ENCODE measurements at places on chromosomes 11 and 22. TPM values are rescaled to one million over a fixed set of nuclear protein-coding genes. Genes with fewer than 3 reads are reported as not detected.

The NNMT gene
- polyA plus RNA-seq = 76.3 TPM

The NELL1 gene
- not detected for polyA plus RNA-seq

The MGAT3 gene
- 2.6 TPM for polyA plus RNA-seq

The IGSF22 gene
- 0.50 TPM for polyA plus RNA-seq

The GSTT2 gene
- 2.1 TPM for polyA plus RNA-seq

The RFPL1 gene
- polyA plus RNA-seq = not detected

The OR2D2 gene
- not detected for polyA plus RNA-seq

The MADD gene
- polyA plus RNA-seq = 22.6 TPM

The ACTN3 gene
- polyA plus RNA-seq = 0.04 TPM

The OR10A2 gene
- polyA plus RNA-seq = not detected

The SYT7 gene
- 34.7 TPM for polyA plus RNA-seq

- DNase-seq = no peak
Observed at GRCh38 chr22:49295465-49295743, 532.3 kb downstream of the BRD1 start.

DNA sequence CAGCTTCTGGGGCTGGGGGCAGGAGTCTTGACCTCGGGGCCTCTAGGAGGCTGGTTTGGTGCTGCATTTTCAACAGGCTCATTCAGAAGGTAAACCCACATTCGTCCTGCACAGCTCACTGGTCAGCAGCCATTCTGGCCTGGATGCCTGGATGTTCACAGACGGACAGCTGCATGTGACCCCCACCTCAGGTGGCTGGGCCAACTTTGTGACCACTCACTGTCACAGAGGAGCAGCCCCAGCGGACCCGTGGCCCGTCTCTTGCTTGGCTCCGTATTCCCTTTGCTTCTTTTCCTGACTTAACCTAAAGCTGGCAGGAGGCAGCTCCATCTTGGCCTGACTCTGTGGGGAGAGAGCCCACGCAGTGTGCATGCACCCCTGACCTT is 8.2 kb downstream of the DGCR8 start:
- no peak for DNase-seq

DNA sequence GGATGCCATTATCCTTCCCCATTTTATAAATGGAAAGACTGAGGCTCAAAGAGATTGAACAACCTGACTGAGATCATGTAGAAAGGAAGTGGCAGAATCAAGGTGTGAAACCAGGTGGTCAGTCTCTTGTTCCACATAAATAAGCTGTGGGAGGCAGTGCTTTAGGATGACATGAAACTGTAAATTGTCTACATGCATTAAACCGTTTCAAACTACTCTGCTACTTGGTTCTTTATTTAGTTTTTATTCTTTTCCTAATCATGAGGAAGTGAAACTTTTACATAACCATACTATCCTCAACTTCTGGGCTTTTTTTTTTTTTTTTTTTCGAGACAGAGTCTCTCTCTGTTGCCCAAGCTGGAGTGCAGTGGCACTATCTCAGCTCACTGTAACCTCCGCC is 34.9 kb downstream of the CADM1 start:
- no peak for DNase-seq

GRCh38 chr11:79440571-79441460 is at the start of gene TENM4:
TENM4 (minus strand) TSS chr11:79441030; CDS start chr11:79069944, 371,086 bp downstream.
- peak; percentile 65 for DNase-seq

DNA sequence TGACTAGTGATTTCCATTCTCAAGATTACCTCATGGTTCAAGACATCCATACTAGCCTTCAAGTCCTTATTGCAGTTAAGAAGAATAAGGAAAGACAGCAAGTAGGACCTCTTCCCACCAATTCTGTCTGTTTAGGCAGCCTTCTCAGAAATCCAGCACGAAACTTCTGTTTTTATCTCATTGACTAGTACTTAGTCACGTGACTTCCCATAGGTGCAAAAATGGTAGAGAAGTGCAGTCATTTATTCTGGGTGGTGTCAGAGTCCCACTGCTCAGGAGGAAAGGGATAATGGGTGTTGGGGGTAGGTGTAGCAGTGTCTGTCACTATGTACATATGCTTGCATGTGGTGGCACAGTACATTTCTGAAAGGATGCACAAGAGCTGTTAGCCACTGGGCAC is 57.7 kb upstream of the SORL1-AS1 start:
- no peak for DNase-seq

DNA sequence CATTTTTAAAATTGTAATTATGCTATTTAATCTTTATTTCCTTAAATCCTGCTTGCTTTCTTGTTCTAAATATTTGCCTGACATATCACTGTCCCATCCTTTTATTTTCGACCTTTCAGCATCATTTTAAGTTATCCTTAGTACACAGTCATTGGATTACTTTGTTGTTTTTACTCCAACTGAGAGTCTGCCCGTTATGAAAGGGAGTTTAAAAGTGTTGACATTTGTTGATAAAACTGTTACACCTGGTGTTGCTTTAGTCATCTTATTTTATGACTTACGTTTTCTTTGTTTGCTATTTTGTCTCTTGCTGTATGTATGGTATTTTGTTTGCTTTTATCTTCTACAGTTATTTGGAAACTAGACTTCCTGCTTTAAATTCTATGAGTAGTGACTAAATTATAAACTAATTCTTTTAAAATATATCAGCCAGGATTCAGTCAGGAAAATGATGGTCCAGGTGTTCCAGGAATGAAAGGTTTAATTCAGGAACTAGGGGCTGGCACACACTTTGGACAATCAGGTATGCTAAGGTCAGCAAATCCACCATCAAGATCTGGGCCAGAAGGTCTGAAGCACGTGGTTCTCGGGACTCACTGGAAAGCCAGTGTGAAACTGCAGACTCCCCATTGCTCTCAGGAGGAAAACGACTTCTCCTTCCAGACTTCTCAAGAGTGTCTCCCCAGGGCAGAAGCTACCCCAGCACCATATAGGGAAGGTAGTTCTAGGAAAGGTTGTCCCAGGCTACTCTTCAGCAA is 86.0 kb downstream of the RASSF10 start:
- DNase-seq = no peak

DNA sequence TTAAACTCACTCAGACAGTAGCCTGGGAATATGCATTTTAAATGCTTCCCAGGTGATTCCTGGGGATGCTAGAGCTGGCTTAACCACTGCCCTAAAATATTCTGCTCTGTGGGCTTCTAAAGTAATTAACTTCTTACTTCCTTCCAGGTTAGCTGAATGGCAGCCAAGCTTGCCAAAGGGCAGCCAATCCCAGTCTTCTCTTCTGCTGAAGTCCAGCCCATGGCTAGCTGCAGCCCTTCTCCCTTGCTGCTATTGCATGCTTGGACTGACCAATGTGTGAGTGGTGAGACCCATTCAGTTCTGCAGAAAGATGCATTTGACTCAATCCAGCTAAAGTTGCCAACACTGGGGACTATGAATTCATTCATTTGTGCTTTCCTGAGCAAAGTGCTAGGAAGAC is 411.9 kb downstream of the SOX6 start:
- no peak for DNase-seq

DNA sequence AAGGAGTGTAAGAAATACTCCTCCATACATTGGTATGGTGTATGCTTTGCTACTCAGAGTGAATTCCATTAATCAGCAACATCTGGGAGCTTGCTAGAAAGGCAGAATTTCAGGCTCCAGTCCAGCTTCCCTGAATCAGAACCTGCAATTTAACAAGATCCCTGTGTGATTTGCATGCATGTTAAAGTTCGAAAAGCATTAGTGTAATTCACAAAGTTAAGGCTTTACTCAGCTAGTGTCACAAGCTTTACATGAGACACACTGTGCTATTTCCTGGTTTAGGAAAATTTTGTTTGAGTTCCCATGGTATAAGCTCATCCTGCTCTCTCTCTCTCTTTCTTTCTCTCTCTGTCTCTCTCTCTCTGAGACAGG is 37.0 kb upstream of the HEPHL1 start:
- no peak for DNase-seq

DNA sequence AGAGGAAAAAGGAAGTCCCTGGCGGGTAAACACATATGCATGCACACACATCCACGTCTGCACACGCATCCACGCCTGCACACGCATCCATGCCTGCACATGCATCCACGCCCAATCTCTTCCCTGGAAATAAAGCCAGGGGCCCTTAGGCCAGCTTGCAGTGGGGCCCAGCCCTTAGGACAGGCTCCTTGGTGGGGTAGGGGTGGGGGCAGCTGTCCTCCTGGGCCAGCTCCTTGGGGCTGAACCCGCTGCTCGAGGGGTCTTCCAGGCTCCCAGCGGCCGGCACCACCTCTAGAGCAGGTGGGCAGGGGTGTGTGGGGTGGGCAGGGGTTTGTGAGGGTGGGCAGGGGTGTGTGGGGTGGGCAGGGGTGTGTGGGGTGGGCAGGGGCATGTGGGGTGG is 1.9 kb downstream of the C11orf21 start:
- DNase-seq = peak; percentile 37

DNA sequence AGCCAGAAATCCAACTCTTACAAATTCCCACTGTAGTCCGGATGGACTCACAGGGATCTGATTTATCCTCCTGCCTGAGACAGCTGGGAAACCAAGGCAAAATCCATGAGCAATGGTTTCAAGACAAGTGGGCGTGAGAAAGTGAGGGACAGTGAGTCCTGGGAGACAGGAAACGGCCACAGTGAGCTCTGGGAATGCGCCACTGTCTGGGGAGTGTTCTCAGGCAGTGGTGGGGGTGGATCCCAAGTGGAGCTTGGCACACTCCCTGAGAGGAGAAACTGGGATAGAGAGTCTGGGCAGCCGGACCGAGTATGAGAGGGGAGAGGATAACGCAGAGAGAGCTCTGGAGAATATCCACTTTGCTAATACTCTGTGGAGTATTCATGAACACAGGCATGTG is 9.8 kb downstream of the IL17REL start:
- no peak for DNase-seq

DNA sequence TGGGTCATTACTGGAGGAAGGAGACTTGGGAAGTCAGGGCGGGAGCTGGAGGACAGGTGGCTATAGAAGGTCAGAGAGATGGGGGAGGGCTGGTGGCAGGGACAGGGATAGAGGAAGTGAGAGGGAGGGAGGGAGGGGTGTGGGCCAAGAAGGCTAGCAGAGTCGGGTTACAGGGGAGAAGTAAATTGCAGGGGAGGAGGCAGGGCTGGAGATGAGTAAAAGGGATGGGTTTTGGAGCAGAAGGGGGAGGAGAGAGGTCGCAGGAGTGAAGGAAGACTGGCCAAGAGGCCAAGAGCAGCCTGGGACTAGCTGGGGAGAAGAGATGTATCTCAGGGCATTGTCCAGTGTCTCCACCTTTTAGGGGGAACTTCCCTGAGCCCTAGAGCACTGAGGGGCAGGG is 33.0 kb downstream of the LRRC10B start:
- DNase-seq = no peak

DNA sequence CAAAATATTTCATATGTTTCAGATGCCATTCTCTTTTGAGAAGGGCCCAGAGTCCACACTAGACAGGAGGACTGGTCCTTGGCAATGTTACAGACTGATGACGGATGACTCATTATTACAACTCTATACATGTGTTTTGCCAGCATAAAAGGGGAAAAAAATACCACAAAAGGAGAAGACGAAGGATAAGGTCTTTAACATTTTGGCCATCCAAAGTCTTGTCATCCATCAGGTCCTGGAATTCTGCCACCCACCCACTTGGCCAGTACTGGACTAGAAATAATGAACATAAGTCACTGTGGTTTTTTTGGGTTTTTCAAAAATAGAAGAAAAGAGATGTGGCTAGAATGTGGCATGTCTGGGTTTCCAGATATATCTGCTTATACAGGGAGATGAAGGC is 57.7 kb upstream of the BDNF start:
- DNase-seq = no peak

GRCh38 chr11:61567286-61568061 is 13.4 kb downstream of the SYT7 start:
- peak; percentile 84 for DNase-seq

- DNase-seq = no peak
Observed at GRCh38 chr11:107707807-107708206, 4.0 kb downstream of the SLN start.

DNA sequence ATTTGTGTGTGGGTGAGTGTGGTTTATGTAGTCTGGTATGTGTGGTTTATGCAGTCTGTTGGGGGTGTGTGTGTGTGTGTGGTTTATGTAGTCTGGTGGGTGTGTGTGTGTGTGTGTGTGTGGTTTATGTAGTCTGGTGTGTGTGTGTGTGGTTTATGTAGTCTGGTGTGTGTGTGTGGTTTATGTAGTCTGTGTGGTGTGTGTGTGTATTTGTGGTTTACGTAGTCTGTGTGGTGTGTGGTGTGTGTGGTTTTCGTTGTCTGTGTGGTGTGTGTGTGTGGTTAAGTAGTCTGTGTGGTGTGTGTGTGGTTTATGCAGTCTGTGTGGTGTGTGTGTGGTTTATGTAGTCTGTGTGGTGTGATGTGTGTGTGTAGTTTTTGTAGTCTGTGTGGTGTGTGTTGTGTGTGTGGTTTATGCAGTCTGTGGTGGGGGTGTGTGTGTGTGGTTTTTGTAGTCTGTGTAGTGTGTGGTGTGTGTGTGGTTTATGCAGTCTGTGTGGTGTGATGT is 26.2 kb upstream of the PARVG start:
- DNase-seq = no peak

GRCh38 chr11:120208001-120208441 is 2.8 kb upstream of the OAF start:
- DNase-seq = no peak

DNA sequence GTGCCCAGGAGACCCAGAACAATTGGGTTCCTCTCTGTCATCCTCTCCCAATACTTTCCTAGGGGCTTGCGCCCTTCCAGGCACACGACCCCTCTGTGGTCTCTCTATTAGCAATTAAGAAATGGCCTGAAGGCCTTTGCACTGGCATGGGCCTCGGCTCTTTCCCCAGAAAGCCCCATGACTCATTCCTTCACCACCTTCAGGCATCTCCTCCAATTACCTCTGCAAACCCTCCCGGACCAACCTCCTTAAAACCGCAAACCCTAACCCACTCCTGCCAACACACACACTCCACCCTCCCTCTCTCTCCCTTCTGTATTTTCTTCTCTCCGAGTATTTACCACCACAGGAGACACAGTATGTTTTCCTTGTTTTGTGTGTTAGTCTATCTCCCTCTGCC is 36.7 kb downstream of the LARGE1 start:
- DNase-seq = no peak

DNA sequence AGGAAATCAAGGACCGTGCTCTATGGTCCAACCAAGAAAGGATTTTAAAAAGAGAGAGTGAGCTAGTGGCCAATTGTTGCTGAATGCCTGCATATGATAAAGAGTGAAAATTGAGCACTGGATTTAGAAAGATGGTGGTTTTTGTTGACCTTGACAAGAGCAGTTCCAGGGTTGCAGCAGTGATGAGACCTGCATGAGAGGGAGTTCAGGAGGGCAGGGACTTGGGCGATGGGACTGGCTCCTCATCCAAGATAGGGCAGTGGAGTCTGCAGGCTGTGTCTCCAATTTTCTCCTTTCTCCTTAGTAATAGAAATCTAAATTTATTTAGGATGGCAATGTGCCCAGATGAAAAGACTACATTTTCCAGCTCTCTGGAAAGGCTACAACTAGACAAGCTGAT is 94.0 kb upstream of the B3GAT1 start:
- no peak for DNase-seq

DNA sequence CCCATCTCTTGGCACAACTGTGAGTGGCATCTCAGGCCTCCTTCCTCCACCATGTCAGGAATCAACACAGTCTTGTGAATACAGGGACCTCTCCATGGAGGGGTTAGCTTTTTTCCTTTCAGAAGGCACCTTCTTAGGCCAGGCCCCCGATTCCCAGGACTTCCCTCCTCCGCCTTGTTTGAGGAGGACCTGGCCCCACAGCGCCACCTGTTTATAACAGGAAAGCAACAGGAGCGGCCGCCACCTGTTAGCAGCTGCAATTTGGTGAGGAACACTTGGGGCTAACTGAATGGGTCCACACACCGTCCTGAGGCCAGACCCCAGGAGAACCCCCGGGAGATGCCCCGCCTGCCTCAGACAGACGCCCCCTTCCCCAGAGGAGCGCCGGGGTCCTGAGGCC is 3.8 kb upstream of the PKP3 start:
- no peak for DNase-seq

GRCh38 chr22:37302674-37303555 is 20.6 kb downstream of the CYTH4 start:
- peak; percentile 40 for DNase-seq
